MG63 (cell line): ENCODE measurements at places on chromosomes 1 and 21.
A peak's percentile ranks its signal among the peaks of the same experiment; 100 is the strongest.

DNA sequence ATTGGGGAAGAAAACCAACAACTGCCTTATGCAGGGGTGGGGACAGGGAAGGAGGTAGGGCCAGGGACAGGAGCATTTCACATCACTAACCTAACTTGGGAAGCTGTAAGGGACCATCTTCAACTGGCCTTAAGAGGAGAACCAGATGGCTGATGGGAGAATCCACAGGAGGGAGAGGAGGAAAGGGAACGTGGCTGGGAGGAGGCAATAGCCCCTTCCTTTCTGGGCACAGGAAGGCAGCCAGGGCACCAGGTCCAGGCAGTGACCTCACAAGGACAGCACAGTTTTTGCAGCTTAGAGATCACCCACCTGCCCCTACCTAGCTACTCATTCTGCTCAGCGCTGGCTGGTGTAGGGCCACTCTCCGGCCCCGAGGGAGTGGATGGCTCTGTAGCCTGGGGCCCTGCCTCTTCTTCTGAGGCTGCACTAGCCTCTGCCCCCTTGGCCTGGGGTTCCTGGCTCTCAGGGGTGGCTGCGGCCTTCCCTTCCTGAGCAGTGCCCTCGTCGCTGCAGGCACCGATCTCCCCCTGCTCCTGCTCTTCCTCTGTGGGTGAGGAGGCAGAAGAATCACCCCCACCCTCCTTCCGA, 1.7 kb downstream of the MARCKSL1 start:
- DNase-seq: no peak

DNA sequence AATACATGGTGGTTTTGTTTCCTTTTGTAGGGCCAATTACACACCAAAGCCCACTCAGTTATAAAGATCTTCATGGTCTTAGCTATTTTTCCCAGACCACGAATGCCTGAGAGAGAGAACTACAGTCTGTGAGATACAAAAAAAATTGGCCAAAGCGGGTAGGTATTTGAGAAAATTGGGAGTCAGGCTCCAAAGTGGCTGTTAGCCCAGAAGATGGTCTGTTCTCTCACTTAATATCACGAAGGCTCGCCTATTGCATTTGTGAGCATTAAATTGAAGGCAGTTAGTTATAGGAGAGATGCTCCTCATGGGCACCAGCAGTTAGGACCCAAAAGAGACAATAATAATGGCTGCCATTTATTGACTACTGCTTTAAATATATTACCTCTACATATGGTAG, 342.7 kb downstream of the PLPP3 start:
- no peak for DNase-seq

DNA sequence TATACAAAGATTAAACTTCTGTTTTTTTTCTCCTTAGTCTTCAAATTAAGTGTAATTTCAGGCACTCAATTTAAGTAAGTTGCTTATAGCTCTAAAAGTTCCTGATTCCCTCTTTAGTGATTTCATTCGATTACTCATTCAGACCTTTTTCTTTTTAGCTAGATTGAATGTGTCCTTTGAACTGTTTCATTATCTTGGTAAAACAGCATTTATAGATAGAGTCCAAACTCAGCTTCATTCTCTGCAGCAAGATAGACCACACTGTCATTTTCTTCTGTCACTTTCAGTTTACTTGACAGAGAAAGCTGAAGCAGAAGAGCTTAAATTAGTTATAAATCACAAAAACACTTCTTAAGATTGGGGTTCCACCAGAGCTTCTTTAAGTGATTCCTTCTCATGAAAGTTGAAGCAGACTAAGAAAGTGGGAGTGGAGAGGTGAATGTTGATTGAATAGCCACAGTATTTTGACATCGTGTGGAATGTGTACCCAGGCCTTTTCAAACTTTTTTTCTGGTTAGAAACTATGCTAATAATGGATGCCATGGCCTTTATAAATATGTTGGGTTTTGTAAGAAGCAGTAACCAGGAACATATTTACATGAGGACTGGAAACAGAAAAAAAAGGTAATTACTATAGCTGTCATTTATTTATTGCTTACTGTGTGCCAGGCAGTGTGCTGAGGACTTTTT, 52.2 kb downstream of the ZBTB40 start:
- DNase-seq: no peak

DNA sequence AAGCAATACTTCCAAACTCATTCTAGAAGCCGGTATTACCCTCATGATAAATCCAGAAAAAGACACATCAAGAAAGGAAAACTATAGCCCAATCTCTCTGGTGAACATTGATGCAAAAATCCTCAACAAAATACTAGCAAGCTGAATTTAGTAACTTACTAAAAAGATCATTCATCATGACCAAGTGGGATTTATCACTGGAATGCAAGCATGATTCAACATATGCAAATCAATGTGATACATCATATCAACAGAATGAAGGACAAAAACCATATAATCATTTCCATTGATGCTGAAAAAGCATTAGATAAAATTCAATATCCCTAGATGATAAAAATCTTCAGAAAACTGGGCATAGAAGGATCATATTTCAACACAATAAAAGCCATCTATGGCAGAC, 402.9 kb downstream of the TGFB2 start:
- DNase-seq: no peak

- DNase-seq: no peak
These were observed 32.9 kb upstream of the IL12RB2 start for GRCh38 chr1:67274623-67275325.

DNA sequence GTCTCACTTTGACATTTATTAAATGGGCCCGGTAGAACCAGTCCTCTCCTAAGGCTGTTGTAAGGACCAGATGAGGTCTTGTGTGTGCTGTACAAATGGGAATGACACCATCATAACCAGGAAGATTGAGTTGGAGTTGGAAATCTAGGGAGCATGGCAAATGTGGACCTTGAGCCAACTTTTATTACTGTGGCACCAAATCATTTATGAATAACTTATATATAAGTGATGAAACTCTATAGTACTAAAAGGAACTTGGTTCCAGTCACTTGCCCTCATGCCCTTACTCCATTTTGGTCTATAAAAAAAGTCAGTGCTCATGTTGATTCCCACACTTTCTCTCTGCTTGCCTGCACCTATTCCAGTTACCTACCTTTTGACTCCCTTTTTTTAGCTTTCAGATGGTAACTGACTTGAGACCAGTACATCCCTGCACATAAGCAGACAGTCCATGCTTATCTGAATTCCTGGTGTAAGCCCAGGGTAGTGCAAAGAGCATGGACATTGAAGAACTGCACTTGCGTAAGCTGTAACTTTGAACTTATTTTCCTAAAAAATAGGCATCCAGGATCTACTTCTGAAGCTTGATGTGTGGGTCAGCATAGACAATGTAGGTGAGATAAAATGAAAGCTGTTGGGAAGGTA, 210.6 kb downstream of the PBX1 start:
- no peak for DNase-seq

GRCh38 chr1:43267291-43267805, 2.4 kb upstream of the TMEM125 start:
- DNase-seq: no peak

GRCh38 chr1:11062965-11063401, 3.2 kb upstream of the SRM start:
- DNase-seq: peak; percentile 60

GRCh38 chr1:246503341-246503740, 3.7 kb downstream of the SMYD3 start:
- DNase-seq: no peak

GRCh38 chr1:57131701-57132394, 166.0 kb upstream of the C8B start:
- DNase-seq: peak; percentile 20

GRCh38 chr21:44942566-44942965, 2.7 kb downstream of the SLX9 start:
- no peak for DNase-seq

- DNase-seq: no peak
These were observed 111.8 kb upstream of the RUNX3 start for GRCh38 chr1:25041916-25042315.

DNA sequence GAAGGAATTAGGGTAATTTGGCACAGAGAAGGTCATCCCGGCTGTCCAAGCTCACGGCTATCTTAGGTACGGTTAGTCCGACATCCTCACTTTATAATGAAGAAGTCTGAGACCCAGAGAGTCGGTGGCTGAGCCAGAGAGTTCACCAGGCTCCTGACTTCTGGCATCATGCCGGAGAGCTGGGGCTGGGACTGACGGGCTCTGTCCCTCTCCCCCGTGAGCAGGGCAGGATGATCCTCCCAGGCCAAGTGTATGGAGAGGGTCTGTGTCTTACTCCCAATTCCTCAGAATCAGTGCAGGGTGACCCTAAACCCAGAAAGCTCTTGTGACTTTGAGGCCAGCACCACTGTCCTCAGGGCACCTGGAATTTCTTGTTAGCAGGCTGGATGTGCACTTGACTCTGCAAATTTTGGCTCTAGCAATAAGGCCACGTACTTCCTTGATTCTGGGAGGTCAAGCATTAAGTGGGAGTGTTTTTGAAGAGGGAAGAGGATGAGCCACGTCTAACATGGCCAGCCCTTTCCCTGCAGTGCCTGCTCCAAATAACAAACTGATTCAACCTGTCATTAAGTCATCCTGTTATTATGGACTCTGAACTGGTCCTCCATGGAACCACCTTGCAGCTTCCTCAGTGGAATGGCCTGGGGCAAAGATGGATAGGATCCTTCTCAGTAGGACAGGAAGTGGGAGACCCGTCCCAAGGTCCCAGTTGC, 20.8 kb upstream of the BTG2 start:
- no peak for DNase-seq

DNA sequence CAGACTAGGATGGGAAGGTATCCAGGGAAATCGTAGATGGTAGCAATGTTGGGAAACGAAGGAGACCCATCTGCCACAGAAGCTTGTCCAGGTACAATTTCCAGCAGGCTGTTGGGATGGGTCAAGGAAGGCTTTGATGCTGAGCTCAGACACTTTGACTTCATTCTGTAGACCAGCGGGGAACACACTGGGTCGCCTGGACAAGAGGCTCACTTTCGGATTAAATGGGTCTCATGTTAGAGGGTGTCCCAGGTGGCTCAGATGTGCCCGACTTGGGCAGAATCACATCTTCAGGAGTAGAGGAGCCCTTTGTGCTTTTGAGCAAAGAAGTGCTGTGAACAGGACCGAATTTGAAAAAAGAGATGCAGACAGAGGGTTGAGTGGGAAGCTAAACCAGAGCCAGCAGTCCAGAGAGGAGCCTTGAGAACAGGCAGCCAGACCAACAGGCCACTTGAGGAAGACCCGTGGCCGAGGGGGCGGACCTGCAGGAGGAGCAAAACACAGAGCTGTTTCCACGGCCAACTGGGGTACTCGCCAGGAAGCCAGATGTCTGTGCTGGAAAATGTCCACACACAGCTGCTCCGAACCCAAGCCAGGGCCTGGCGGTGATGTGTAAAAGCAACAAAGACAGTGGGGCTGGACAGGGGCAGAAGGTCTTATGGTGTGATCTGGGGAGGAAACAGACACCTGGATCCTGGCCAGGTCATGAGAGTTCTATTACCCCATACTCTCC, 146.9 kb downstream of the AJAP1 start:
- peak; percentile 15 for DNase-seq

DNA sequence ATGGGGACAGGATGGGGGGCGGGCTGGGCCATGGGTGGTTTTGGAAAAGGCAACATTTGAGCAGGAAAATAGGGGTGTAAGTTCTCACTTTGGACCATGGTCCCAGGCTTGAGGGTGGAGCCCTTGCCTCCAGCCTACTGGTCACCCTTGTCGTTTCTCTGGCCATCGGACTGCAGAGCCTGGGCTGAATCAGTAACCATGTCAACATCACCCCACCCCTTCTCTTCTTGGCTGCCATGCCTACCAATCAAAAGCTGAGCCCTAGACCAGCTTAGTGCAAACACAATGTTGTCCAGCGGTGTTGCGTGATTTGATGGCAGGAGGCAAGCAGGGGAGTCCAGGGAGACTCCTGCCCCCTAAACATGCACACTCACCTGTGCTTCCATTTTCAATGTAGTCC, 231.0 kb upstream of the KAZN start:
- no peak for DNase-seq

- DNase-seq: no peak
These were observed 2.7 kb upstream of the MRPL24 start for GRCh38 chr1:156743367-156744302.

DNA sequence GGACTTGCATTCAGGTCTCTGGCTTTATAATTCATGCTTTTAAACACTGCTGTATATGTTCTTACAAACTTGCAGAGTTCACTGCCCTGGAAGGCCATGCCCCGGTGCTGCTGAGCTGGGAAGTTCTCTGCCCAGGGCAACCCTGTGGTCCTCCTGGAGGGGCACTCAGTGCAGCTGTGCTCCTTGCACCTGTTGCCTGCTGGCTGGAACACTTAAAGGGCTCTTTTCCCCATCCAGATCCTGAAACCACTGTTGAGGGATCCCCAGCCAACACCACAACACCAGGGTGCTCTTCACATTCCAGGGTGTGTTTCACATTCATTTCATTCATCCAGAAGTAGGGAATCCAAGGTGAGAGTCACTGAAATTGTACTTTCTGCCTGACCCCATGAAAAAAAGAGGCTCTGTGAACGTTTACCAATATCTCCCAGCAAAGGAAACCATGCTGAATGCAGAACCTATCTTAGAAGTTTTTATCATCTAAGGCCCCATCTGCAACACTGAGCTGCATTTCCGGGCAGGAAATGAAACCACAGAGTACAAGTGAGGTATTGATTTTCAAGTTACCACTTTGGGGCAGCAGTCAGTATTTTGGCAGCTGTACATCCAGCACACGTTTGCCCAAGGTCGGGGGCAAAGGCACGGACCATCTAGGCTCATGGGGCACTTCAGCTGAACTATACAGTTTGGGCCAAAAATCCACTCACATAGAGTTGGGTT, 16.4 kb upstream of the KIAA0040 start:
- DNase-seq: no peak

GRCh38 chr1:174218983-174219382, 59.7 kb downstream of the RABGAP1L start:
- DNase-seq: no peak

DNA sequence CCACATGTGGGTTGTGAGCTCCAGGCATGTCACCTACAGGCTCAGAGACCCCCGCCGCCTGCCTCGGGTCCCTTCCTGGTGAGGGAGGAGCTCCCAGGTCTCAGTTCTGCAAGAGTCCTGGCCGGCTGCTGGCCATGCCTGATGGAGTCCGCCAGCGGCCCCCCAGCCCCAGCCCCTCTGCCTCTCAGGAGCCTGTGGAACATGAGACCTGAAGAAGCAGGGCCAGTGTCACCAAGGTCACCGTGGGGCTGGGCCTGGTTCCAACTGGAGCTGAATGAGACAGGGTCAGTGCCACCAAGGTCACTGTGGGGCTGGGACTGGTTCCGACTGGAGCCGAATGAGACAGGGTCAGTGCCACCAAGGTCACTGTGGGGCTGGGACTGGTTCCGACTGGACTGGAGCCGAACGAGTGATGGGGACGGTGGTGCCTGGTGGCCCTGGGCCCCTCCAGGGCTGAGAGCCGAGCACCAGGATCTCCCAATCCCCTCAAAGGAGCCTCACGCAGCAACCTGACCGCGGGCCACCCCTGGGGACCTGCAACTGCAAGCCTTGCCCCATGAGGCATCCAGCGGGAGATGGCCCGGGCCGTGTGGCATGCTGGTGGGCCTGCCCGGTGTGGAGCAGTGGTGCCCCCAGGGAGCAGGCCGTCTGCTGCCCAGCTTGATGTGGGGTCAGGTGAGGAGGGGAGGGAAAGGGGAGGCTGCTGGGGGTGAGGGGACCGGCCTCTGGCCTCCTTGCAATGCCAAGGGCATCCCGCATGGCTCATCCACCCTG, 14.5 kb upstream of the PTTG1IP start:
- DNase-seq: no peak
